ENCODE measurements at places on chromosomes 7 and 10.

- H3K27ac ChIP-seq: no peak overlapping the region
- peaks cover 12% of the 10 kb centered on the region for H3K27me3 ChIP-seq
- H3K36me3 ChIP-seq: no peaks in the 10 kb centered on the region
- H3K4me3 ChIP-seq: no peak overlapping the region
- H3K4me1 ChIP-seq: peaks cover 41% of the 10 kb centered on the region
These were observed 6.9 kb downstream of the SERPINE1 start for GRCh38 chr7:101133621-101134398.

DNA sequence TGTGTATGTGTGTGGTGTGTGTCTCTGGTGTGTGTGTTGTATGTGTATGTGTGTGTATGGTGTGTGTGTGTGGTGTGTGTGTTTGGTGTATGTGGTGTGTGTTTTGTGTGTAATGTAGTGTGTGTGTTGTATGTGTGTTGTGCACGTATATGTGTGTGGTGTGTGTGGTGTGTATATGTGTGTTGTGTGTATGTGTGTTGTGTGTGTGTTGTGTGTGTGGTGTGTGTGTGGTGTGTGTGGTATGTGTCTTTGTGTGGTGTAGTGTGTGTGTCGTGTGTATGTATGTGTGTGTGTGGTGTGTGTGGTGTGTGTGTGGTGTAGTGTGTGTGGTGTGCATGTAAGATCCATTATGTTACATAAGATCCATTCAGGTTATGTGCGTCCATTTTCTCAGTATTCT is 21.9 kb upstream of the VIPR2 start:
- H3K27ac ChIP-seq: no peak overlapping the region
- H3K4me1 ChIP-seq: no peaks in the 10 kb centered on the region
- no peak overlapping the region for H3K4me3 ChIP-seq
- no peak for DNase-seq
- no peaks in the 10 kb centered on the region for H3K36me3 ChIP-seq

- no peak overlapping the region for H3K4me3 ChIP-seq
- H3K27me3 ChIP-seq: peaks cover 5% of the 10 kb centered on the region
- no peaks in the 10 kb centered on the region for H3K36me3 ChIP-seq
- H3K4me1 ChIP-seq: no peaks in the 10 kb centered on the region
These were observed 18.7 kb downstream of the MGAM2 start for GRCh38 chr7:142130267-142130666.

- H3K36me3 ChIP-seq: peaks cover 38% of the 10 kb centered on the region
- peaks cover 66% of the 10 kb centered on the region for H3K4me1 ChIP-seq
- peak overlapping the region; percentile 100 for H3K27ac ChIP-seq
These were observed 82.9 kb upstream of the PDGFA start for GRCh38 chr7:602341-603141.

- no peak overlapping the region for H3K4me3 ChIP-seq
- no peaks in the 10 kb centered on the region for H3K4me1 ChIP-seq
- H3K36me3 ChIP-seq: no peaks in the 10 kb centered on the region
- H3K27ac ChIP-seq: no peak overlapping the region
These were observed 145.9 kb downstream of the CTNNA3 start for GRCh38 chr10:67550046-67550445.
